ENCODE measurements at places on chromosomes 6 and 20. TPM values are rescaled to one million over a fixed set of nuclear protein-coding genes. Genes with fewer than 3 reads are reported as not detected.

DNA sequence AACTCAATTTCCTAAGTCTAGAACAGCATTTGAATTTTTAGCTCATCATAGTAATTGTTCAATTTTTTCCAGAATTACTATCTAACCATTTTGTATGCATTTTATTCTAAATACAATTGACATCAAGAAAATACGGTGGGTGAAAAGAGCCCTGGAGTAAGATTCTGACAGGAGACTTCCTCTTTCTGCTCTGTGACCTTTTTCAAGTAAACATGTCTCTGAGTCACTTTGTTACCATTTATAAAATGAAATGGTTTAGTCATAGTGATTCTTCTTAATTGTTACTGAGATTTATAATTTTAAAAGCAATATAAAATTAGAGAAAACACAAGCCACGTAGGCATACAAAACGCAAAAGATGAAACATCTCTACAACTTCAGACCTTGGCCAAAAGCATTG, 80.2 kb downstream of the PLCB1 start:
- no peak overlapping the region for H3K27ac ChIP-seq
- H3K36me3 ChIP-seq = no peaks in the 10 kb centered on the region
- peaks cover 8% of the 10 kb centered on the region for H3K27me3 ChIP-seq
- no peak overlapping the region for H3K4me3 ChIP-seq
- no peak for DNase-seq
- peaks cover 63% of the 10 kb centered on the region for H3K4me1 ChIP-seq

- no peak overlapping the region for H3K27ac ChIP-seq
- H3K4me1 ChIP-seq = peaks cover 13% of the 10 kb centered on the region
- peaks cover 19% of the 10 kb centered on the region for H3K36me3 ChIP-seq
- H3K27me3 ChIP-seq = peaks cover 7% of the 10 kb centered on the region
- H3K4me3 ChIP-seq = no peak overlapping the region
Observed at GRCh38 chr6:18397701-18398100, 10.6 kb downstream of the RNF144B start.

GRCh38 chr20:16459019-16459700, 114.1 kb downstream of the KIF16B start:
- H3K4me1 ChIP-seq = no peaks in the 10 kb centered on the region
- H3K27me3 ChIP-seq = no peaks in the 10 kb centered on the region
- H3K4me3 ChIP-seq = no peak overlapping the region
- no peak overlapping the region for H3K27ac ChIP-seq

DNA sequence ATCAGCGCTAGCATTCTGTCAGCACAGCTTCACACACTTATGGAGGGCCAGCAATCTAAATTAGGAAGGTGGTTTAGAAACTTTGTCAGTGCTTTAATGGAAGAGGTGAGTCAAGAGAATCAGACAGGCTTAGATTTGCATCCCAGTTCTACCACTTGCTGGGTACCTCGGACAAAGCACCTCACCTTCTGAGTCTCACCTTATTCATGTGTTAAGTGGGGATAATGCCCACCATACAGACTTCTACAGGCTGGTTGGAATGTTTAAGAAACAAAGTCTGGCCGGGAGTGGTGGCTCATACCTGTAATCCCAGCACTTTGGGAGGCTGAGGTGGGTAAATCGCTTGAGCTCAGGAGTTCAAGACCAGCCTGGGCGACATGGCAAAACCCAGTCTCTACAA, 12.2 kb upstream of the STK35 start:
- DNase-seq = no peak
- no peaks in the 10 kb centered on the region for H3K36me3 ChIP-seq
- no peak overlapping the region for H3K4me3 ChIP-seq
- peaks cover 4% of the 10 kb centered on the region for H3K4me1 ChIP-seq

The ELOVL2 gene
- not detected for total RNA-seq

GRCh38 chr20:36823121-36823520, 49.6 kb upstream of the DSN1 start:
- peaks cover 11% of the 10 kb centered on the region for H3K4me1 ChIP-seq
- H3K36me3 ChIP-seq = no peaks in the 10 kb centered on the region
- no peak for DNase-seq
- no peak overlapping the region for H3K27ac ChIP-seq

- no peaks in the 10 kb centered on the region for H3K27me3 ChIP-seq
- H3K4me3 ChIP-seq = no peak overlapping the region
Observed at GRCh38 chr20:14117768-14118167, 122.5 kb downstream of the MACROD2 start.

DNA sequence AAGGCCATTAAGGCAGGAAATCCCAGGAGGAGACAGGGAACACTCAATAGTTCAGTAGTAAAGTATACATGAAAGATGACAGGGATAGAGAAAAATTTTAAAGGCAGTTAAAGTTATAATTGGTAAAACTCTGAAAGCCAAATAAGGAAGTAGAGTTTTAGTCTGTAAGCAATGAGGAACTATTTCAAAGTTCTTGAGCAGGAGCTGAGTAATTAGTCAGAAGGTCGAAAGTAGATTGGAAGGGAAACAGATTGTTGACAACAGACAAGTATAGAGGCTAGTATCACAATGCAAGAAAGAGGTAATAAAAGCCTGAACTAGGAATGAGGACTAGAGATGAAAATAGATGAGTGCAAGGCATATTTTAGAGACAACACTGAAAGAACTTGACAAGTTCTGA, 150.3 kb downstream of the CDK19 start:
- no peak for DNase-seq
- H3K27me3 ChIP-seq = no peaks in the 10 kb centered on the region
- no peak overlapping the region for H3K27ac ChIP-seq
- H3K36me3 ChIP-seq = peaks cover 42% of the 10 kb centered on the region

DNA sequence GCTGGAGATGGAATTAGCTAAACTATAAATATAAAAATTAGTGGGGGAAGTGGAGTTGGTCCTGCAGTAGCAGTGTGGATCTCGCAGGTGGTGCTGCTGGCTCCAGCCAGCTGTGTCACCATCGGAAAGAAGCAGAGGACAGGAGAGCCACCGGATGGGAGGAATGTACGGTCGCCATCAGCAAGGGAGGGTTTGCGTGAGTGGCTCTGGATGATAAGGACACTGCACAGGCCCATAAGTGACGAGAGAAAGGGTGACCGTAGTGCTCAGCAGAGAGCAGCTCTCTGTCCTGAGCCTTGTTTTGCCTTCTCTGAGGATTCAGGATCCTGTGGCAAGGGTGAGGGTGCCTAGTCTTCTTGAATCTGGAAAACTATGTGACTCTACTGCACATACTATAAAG, 378.7 kb downstream of the ZFAND3 start:
- DNase-seq = no peak
- H3K4me3 ChIP-seq = no peak overlapping the region
- H3K36me3 ChIP-seq = no peaks in the 10 kb centered on the region
- no peak overlapping the region for H3K27ac ChIP-seq
- H3K4me1 ChIP-seq = no peaks in the 10 kb centered on the region
- peaks cover 4% of the 10 kb centered on the region for H3K27me3 ChIP-seq

The SOBP gene
- total RNA-seq = 0.02 TPM

The BEND3 gene
- total RNA-seq = 15.9 TPM

DNA sequence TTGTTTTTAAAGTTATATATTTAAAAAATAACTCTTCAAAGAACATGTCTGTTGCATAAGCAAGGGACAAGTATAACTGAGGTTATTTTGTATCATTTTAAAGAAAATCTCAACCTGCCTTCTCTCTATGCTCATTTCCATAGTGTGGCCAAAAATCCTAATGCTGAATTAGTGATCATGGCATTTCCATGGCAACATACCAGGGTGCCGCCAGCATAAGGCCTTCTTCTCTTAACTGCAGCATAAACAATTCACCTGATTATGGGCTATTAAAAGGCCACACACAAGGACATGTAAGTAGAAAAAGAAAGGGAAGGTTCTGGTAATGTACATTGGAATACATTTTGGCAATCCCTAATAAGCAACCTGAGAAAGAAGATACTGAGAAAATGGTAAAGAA, 95.1 kb upstream of the RNF217 start:
- no peaks in the 10 kb centered on the region for H3K27me3 ChIP-seq
- no peaks in the 10 kb centered on the region for H3K36me3 ChIP-seq
- no peak overlapping the region for H3K27ac ChIP-seq
- no peaks in the 10 kb centered on the region for H3K4me1 ChIP-seq

GRCh38 chr20:35908007-35908406, 46.3 kb downstream of the SCAND1 start:
- H3K27ac ChIP-seq = no peak overlapping the region
- peaks cover 45% of the 10 kb centered on the region for H3K36me3 ChIP-seq
- H3K4me3 ChIP-seq = no peak overlapping the region
- H3K4me1 ChIP-seq = peaks cover 12% of the 10 kb centered on the region
- DNase-seq = no peak
- H3K27me3 ChIP-seq = no peaks in the 10 kb centered on the region

The C20orf204 gene
- total RNA-seq = 4.3 TPM

DNA sequence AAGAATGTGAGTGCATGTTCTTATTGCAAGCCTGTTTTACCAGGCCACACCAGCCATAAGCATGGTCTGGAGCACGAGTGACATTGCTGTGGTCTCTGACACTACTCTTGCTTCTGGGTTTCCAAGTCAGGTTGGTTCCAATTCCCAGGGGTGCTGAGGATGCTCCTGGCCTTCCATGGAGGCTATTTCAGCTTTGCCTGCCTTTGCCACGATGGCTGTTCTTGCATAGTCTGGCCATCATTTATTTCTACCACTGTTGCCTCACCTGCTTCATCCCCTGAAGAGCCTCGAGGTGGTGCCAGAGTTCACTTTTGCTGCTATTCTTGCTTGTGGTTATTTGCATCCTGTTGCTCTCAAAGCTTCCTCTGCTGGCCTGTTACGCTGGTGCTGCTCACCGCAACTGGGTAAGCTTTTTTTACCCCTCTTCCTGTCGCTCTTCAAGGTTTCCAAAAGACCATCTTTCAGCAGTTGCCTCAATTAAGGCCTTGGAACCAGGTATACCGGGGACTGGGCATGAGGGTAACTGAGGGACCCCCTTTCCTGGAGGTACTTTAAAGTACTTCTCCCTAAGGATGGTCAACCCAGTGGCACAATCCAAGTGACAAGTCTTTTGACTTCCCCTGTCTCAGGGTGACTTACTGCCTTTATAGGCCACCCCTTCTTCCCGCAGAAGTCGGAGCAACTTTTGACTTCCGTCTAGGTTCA, 64.5 kb downstream of the AKAP7 start:
- H3K36me3 ChIP-seq = peaks cover 19% of the 10 kb centered on the region
- peak; percentile 76 for DNase-seq
- H3K4me1 ChIP-seq = peaks cover 40% of the 10 kb centered on the region
- peak overlapping the region; percentile 65 for H3K4me3 ChIP-seq

Data from activated T-helper 2 cell treated with anti-CD3 and anti-CD28 coated beads, Interferon-gamma antibody, Interleukin-2, Interleukin-4, amounts not matched to agents 10 μg/mL and 5 μg/mL and 100 μg/mL, durations not matched to agents 14 hours and 24 hours and 36 hours (primary cell).